NCI-H1694 treated with DMSO at 0.1 percent for 48 hours (cell line): ENCODE measurements at places on chromosomes 12 and 14.

- no peak for DNase-seq
These were observed 20.0 kb upstream of the MORN3 start for GRCh38 chr12:121689430-121689829.

DNA sequence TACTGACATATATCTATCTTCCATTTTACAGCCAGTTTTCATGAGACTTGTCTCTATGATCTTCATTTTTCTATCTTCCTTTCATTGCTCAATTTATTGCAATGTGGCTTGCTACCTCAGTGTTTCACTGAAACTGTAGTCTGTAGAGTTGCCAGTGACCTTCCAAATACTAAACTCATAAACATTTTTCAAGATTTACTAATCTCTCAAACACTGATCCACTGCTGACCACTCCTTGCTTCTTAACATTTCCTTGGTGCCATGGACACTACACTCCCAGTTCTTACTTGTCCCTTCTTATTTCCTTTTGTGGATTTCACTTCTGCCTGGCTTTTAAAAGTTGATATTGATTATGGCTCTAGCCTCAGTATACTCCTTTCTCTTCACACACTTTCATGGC is 95.4 kb upstream of the SLCO1C1 start:
- no peak for DNase-seq

- peak; percentile 97 for DNase-seq
These were observed 4.6 kb upstream of the NGB start for GRCh38 chr14:77275601-77276017.

- peak; percentile 88 for DNase-seq
These were observed 149.4 kb upstream of the PLEKHG7 start for GRCh38 chr12:92553389-92553788.

DNA sequence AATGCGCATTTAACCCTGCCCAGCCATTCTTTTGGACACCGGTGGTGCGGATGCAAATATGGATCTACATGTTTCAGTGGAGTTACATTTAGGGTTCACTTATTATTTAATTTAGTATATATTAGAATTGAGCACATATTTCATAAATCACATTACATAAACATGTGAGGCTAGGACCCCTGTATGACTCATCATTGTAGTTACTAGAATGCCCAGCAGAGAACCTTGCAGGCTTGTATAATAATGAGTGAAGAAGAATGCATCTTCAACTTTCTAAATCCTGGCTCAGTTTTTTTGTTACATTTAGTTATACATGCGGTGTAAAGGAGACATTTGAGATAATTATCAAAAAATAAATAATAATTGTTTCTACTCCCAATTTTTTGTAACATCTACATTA is 369.0 kb downstream of the ATP23 start:
- no peak for DNase-seq

GRCh38 chr12:125187780-125188741 is 122.8 kb downstream of the AACS start:
- DNase-seq: no peak

DNA sequence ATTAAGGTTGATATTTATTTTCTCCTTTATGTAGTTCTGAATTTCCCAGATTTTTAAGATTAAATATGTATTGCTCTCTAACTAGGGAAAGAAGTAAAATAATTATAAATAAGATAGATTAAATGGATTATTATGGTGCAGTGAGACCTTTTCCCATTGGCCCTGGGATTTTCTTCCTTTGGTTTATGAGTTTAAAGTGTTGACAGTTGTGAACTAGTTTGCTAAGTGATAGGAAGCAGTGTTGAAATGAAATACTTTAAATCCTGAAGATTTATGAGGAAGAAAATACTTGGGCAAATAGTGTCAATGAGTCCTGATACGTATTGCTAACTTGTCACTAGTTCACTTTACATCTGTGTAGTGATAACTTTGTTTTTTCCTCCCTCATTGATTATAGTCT is 188.9 kb downstream of the RAD51B start:
- no peak for DNase-seq

GRCh38 chr14:100121643-100122480 is 37.6 kb downstream of the DEGS2 start:
- no peak for DNase-seq

DNA sequence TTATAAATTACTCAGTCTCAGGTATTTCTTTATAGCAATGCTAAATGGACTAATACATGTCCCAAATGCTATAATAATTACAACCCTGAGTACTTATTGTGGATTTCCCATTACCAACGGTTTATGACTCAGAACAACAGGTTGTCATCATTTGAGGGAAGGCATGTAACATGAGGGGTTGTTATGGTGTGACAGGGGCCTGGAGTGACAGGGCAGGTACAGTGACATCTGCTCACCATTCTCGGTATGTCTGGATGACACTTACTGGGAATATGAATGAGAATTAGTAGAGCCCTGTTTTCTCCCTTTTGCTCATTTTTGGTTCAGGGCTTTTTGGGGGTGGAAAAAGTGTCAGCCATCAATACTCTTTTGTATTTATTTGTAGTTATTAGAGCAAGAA is 36.2 kb upstream of the FERMT2 start:
- DNase-seq: no peak

DNA sequence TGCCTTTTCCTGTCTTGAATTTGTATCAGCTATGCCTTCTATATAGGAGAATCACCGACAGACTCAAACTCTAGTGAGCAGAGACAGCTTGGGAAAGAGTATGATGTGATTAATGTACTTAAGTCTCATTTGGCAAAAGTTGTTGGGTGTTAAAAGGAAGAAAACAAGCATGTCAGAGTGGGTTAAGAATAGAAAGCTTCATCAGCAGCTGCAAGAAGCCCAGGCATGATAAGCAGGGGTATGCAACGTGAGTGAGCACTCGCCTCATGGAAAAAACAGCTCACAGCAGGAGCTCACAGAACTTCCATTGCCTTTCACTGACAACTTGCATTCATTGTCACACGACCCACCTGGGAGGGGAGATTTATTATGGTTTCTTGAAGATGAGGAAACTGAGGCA is 35.9 kb upstream of the WNK1 start:
- DNase-seq: no peak
